ENCODE measurements at places on chromosomes 3 and 15.

GRCh38 chr15:69373406-69373805 lies 40.7 kb upstream of the KIF23 start:
- no peak for DNase-seq

DNA sequence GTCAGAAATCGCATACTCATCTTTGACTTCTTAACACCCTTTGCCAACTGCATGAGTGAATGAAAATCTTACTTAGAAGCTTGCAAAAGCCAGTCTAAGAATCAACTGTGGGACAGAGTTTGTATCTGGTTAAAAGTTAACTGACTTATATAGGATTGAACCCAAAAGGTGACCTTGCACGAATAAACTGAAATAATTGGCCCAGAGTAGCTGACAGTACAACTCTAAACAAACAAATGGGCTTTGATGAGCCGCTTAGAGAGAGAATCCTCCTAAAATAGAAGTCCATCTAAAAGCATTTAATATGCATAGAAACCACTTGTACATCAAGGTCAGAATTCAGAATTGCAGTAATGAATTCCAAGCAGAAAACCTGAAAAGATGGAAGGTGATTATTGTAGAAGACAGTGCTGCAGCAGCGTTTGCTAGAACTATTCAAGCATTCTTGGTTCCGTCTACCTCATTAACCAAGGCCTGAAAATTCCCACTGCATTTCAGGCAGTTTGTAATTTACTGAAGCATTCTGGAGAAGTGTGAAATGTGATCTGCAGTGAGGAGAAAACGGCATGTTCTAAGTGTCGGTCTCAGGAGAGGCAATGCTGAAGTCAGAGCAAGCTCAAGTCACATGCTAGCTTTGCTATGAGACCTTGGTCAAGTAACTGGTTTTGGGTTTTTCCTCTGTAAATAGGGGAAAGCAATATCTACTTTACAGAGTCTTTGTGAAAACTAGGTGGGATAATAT lies 103.7 kb downstream of the CADPS start:
- no peak for DNase-seq

DNA sequence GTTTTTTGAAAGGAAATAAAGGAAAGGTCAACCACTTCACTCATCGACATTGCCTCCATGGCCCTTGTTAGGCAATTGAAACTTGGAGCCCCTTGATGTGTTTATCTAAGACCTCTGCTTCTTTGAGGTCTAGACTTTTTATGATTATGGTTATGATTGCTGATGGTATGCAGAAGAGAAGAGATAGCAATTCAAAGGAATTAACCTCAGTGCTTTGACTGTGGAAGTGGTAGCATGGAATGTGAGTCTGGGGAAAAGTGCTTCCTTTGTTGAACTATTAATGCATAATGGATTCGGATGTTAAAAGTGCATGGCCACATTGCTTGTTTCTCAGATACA lies 46.1 kb downstream of the FNDC3B start:
- no peak for DNase-seq

DNA sequence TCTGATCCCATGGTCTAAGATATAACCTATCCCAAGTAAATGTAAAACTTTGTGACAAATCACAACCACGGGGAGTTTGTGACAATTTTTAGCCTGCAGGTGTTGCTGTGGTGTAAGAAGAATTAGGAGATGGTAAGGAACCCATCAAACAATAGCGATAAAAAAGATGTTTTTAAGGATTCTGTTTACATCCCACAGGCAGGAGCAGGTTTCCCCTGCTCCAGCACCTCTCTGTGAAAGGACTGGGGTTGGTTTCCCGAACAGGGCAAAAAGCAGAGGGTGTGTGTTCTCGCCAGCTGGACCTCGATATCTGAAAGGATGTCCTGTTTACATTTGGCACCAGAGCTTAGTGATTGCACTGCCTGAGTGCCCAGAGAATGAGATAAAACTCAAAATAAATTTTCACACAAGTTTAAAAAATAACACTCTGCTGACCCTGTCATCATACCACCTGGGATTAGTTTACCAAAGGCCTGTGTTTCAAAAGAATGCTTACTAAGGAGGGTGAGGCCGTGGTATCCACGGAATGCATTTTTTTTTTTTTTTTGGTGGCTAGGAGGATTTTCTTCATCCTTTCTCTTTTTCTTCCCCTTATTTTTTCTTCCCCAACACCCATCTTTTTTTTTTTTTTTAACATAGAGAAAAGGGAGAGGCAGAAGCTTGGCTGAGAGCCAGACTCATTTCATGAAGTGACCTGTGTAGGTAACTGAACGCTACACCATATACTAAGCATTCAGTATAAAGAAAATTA lies 151.8 kb upstream of the DPH6 start:
- DNase-seq: no peak

- DNase-seq: peak; percentile 78
Observed at GRCh38 chr15:94327356-94327936, 96.1 kb downstream of the MCTP2 start.

DNA sequence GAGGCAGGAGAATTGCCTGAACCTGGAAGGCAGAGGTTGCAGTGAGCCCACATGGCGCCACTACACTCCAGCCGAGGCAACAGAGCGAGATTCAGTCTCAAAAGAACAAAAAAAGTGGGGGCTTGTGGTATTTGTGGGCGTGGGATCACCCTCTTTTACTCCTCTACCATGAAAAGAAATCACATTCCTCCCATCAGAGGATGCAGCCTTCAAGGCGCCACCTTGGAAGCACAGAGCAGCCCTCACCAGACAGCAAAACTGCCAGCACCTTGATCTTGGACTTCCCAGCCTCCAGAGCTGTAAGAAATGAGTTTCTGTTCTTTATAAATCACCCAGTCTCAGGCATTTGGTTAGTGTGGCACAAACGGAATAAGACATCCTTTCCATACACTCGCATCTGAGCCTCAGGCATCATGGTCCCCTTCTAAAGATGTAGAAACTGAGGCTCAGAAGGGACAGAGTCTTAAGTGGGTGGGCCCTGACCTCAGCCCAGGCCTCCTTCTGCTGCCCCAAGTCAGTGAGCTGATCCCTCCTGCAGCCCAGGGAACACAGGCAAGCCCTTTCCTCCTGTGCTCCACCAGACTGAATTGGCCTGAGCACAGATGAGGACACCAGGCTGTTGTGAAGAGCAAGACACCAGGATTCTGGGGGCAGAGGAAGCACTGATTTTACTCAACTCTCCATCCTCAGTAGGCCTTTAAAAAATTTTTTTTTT lies 201.7 kb upstream of the LINGO1 start:
- no peak for DNase-seq

DNA sequence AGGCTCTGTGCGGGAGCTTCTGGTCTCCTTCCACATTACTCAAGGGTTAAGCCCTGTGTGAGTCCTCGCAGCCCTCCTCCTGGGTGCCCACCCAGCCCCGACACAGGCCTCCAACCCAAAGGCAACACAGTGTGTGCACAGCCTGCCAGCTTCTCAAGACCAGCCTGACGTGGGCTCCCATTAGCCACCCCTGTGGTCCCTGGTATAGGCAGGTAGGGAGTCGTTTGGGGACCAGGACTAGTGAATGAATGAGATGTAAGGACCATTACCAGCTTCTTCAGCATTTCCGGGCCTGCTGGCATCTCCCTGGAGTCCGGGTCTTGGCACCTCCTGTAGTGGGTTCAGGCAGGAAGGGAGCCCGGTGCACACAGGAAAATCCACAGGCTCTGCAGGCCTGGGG lies 20.2 kb upstream of the PLXNA1 start:
- no peak for DNase-seq

- no peak for DNase-seq
Observed at GRCh38 chr3:171420667-171421066, 39.5 kb downstream of the TNIK start.

GRCh38 chr3:197547306-197548011 lies 8.3 kb downstream of the BDH1 start:
- DNase-seq: no peak

GRCh38 chr15:36152936-36153335 lies 426.5 kb upstream of the CDIN1 start:
- no peak for DNase-seq

DNA sequence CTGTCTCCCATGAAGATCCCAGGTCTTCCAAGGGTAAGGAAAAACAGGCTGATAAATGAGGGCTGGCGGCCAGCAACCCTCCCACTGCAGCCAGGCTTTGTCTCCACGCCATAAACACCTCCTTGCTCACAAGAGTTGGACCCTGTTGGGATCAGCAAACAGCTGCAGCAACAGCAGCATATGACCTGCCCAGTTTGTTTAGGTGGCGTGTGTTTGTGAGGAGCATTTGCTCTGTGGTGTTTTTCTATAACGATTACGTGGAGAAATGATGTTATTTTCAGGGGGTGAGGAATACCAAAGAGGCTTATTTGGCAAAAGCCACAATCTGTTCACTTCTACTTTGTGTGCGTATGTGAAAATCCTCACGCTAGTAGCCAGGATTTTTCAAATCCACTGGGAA lies 58.5 kb downstream of the RFTN1 start:
- no peak for DNase-seq

Measured in hematopoietic multipotent progenitor cell treated with erythropoietin and hydrocortisone succinate and interleukin-3 and kit ligand, for 6 days (in vitro differentiated cells).